ENCODE measurements at places on chromosomes 3 and 15.

- DNase-seq, result no peak
These were observed 26.4 kb downstream of the BCL2A1 start for GRCh38 chr15:79944622-79945021.

DNA sequence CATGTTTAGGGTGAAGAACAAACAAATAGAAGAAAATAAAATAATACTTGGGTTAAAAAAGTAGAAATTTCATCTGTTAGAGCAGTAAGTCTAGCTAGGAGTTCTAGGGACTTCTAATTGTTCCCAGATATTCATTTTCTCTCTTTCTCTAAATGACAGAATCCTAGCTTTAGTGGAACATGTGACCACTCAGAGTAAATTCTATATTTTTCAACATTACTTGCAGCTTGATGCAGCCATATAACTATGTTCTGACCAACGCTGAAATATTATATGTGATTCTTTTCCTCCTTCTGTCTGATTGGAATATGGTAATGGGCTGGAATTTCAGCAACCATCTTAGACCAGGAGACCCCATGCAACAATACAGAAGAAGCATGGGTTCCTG is 8.1 kb downstream of the PTX3 start:
- no peak for DNase-seq

DNA sequence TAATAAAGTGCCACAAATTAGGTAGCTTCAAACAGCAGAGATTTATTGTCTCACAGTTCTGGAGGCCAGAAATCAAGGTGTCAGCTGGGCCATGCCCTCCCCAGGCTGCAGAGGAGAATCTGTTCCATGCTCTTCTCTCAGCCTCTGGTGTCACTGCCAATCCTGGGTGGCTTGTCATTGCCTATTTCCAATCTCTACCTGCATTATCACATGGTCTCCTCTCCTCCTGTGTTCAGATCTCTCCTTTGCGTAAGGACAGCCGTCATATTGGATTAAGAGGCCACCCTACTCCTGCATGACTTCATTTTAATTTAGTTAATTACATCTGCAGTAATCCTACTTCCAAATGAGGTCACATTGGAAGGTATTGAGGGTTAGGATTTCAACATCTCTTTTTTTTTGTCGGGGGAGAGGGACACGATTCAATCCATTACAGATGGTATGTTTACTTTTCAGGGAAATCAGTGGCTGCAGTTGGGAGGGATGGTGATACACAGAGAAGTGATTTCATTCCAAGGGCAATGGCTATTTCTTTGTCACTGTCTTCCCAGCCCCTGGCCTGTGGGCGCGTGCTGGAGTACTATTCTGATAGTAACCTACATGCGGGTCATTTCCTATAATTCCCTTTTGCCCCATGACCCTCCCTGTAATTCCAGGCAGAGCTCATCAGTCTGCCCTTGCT is 169.4 kb downstream of the MINAR1 start:
- DNase-seq, result no peak

GRCh38 chr3:189625572-189625971 is 5.6 kb upstream of the TP63 start:
- no peak for DNase-seq

GRCh38 chr15:75578173-75578947 is 755 bp downstream of the PTPN9 start:
- DNase-seq, result no peak

GRCh38 chr15:74653426-74654102 is 37.9 kb downstream of the CLK3 start:
- peak; percentile 74 for DNase-seq

DNA sequence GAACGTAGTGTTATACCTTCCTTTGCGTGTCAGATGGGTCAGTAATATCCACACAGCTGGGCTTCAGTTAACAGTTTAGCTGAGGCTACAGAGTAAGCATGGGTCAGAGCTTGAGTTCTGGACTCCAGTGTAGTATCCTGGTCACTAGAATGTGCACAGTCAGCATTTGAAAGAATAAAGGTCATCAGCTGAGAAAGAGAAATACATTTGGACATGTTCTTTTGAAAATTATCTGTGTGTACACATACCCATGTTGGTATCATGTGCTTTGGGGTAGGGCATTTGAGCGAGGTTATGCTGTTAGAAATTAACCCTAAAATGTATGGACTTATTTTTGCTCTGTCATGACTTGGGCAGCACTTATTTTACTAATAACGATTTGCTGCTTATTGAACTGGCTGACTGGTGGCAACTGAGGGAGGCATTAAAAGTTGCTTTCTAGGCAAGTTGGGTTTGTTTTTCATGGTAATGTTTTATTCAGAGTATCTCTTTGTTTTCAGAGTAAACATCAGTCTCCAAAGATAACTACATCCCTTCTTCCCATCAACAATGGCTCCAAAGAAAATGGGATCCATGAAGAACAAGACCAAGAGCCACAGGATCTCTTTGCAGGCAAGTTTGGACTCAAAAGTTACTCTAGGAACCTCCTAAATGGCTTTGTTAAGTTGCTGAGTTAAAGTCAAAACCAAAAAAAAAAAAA is 16.4 kb downstream of the SNX1 start:
- no peak for DNase-seq

GRCh38 chr15:38005953-38006808 is 71.7 kb downstream of the TMCO5A start:
- DNase-seq, result no peak

DNA sequence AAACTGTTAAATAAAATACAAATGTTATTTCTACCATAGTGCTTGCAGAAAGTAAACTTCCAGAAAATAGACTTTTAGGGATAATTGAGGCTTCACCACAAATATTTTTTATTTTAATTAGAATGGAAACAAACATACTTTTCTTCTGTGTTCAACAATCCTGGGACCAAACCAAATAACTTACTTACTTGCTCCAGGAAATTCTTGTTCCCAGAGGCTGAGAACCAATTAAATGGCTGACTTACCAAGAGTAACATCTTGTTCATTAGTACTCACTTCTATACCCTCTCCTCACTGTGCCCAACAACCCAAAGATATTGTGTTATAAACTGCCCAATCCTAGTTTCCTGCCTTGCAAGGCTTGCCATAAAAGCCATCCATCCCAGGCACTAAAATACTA is 172.2 kb upstream of the PFN2 start:
- DNase-seq, result no peak

DNA sequence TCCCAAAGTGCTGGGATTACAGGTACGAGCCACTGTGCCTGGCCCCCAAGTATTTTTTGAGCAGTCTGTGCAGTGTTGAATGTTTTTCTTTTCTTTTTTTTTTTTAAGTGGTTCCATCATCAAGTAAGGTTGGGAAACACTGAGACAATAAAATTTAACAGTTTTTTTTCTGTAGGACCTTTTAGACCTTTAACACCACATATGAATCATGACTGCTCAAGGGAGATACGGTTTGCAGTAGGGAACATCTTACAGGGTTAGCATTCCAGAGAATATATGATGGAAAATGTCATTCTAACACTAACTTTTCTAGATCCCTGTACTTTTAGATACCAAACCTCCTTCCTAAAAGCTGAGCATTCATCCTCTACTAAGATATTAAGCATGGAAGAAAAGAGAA is 41.7 kb downstream of the SNX4 start:
- DNase-seq, result peak; percentile 38

- no peak for DNase-seq
These were observed 7.6 kb downstream of the RAB6B start for GRCh38 chr3:133887803-133888703.

GRCh38 chr3:107676469-107677309 is 153.9 kb downstream of the BBX start:
- DNase-seq, result no peak

- DNase-seq, result peak; percentile 40
These were observed 27.5 kb upstream of the ACKR4 start for GRCh38 chr3:132569580-132569979.

GRCh38 chr3:25945836-25946235 is 155.9 kb downstream of the OXSM start:
- no peak for DNase-seq

DNA sequence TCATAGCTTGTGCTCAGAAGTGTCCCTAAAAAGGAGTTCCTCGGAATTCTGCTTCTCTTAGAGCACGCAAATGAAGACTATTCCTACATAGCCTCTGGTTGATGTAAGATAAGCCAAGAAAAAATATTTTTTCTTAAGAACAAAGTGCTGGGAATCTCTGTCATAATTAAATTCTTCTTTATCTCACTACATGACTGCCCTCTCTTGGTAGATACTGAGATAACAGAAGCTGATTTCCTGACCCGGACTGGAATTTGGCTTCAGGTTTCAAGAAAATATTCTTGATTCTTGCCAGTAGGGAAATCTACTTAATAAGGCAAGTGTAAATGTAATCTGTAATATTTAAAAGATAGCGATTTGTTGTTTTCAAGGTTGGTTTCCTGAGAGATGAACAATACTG is 31.3 kb upstream of the SETMAR start:
- DNase-seq, result peak; percentile 3

DNA sequence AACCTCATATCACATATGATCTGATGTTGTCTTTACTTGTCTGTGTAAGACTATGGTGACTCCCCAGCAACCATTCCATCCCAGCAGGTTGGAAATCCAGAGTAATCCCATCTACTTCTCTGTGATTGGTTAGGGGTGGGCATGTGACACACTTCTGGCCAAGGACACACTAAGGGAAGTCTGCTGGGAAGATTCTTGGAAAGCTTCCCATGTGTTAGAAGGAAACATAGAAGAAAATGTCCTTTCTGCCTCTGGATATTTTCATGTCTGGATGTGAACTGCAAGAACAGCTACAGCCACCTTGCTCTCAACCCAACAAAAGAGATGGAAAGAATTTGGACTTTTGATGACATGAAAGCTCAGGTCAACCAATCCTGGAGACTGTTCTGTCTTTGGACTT is 2.6 kb upstream of the UBE2Q2 start:
- peak; percentile 43 for DNase-seq

DNA sequence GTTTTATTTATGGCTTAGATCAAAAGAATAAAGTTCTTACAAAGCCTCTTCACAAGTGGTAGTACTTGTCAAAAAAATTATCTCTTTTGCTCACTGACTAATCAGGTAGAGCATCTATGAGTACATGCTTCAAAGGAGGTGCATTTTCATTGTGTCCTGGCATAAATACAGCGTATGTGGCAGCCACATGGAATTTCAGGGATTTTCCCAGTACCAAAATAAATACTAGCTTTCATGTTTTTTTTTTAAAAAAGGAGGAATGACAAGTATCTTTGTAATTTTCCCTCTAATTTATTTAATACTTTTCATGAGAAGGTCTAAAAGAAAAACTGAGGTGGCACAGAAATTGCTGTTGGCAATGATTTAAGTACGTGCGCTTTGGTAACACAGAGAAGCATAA is 597.8 kb upstream of the ALCAM start:
- no peak for DNase-seq

DNA sequence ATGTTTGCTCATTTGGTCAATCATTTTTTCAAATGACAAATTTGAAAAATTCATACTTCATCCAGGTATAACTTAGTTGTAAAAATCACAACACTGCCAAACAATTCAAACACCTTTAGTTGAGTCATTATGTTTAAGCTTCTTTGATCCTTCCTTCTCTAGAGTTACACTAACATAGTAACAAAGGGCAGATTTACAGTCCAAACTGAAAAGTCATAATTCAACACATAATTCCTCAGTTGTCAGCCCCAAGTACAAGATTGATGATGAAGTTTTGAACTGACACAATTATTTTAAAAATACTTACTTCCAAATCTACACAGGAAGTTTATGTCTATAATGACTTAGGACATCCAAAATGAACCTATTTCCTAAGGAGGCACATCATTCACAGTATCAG is 264.1 kb downstream of the LSAMP start:
- no peak for DNase-seq

DNA sequence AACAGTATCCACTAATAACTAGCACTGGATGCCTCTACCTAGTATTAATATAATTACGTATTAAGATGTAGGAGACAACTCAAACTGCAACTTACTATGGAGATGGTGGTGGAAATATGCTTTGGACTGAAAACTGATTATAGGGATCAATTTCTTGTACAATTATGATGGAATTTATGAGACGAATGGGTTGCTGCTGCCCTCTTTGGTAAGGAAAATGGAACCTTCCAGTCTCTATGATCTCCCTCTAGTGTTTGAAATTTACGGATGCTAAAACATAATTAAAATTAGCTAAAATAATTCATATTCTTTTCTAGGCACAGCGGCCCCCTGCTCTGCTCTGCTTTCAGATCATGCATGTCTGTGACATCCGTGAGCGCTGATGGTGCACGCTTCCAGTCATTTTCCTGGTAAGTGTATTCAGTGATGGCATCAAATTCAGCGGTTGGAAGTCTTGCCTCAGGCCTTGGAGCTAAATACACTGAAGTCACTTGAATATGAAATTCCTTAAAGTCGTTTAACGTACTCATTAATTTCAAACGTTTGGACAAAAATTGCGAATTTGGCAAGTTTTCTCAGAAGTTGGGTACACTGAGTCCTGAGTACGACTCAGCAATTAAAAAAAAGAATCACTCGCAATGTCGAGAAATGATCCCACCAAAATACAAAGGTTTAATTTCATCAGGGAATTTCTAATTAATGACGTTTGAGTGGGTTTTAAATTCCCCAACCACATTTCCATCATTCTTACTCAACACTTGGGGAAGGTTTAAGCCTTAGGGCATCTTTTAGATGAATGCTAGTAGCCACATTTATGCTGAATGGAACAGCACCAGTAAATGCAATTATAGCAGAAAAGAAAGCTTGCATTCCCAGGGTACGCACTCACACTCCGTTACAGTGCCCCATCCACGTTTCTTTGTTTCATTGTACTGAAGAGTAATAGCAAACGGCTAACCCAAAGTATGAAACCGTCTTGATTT is 132.6 kb downstream of the NR2F2 start:
- DNase-seq, result no peak

GRCh38 chr3:71803248-71803647 is 18.3 kb upstream of the PROK2 start:
- DNase-seq, result no peak

- peak; percentile 91 for DNase-seq
These were observed 637.7 kb upstream of the TBL1XR1 start for GRCh38 chr3:177835008-177835407.

- no peak for DNase-seq
These were observed 23.9 kb upstream of the AP4E1 start for GRCh38 chr15:50884540-50884939.

DNA sequence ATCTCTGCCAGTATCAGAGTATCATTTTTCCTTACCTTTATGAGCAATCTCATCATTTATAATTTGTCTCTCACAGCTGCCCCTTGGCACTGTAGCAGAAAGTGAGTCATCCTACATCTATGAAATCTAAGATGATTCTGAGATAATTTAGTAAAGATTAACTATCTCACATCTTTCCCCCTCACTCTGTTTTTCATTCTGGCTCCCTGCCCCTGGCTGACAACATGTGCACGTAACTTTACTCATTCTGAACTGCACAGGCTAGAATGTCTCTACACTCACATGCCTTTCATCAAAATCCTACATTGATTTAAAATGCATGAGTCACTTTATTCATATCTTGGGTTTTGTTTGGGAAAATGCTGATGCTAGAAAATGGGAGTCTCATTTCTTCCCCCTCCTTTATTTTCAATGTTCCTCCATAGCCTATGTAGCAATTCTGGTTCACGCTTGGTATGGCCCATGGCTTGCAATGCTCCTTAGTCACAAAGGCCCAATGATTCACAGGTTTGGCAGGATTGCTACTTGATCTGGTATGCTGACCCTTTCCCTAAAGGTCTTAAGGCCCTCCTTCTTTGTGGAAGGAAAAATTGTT is 838.5 kb downstream of the TUSC7 start:
- DNase-seq, result peak; percentile 47
